Stimulated activated CD4-positive, alpha-beta T cell treated with anti-CD3 and anti-CD28 coated beads, Interleukin-1b, Interleukin-23, amount 100 ng/mL, for 4 hours (primary cell): ENCODE measurements at places on chromosomes 2 and 18.

- no peak for DNase-seq
Observed at GRCh38 chr2:240411261-240412160, 24.0 kb upstream of the GPC1 start.

- DNase-seq, result no peak
Observed at GRCh38 chr18:55343396-55344073, 244.5 kb downstream of the TCF4 start.

DNA sequence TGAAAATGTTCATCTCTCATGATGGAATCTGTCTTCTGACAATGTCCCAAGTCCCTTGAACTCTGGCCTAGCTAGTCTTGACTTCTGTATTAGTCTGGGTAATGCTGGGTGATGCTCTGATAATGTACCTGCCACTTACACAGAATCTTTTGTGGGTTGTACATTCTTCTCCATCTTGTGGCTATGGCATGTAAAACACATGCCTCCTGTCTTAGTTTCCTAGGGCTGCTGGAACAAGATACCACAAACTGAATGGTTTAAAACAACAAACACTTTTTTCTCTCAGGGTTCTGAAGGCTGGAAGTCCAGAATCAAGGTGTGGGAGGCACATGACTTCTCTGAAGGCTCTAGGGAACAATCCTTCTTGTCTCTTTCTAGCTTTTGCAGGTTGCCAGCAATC, 57.1 kb downstream of the RAPGEF4 start:
- DNase-seq, result no peak

DNA sequence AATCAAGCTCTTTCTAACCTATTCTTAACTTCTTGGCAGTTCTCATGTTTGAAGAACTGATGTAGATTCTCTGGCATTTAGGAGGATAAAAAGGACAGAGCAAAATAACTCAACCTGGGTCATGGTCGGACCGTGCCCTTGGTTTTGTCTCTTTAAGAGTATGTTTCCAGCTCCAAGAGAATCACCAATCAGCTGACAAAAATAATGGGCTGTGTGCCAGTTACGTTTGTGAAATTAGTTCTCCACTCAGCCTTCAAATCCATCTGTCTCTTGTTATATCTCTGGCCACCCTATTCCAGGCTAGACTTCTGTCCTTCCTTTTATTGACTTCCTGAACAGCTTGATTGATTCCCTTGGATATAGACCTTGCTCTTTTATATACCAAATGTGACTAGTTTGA, 225.7 kb downstream of the EPHA4 start:
- no peak for DNase-seq

DNA sequence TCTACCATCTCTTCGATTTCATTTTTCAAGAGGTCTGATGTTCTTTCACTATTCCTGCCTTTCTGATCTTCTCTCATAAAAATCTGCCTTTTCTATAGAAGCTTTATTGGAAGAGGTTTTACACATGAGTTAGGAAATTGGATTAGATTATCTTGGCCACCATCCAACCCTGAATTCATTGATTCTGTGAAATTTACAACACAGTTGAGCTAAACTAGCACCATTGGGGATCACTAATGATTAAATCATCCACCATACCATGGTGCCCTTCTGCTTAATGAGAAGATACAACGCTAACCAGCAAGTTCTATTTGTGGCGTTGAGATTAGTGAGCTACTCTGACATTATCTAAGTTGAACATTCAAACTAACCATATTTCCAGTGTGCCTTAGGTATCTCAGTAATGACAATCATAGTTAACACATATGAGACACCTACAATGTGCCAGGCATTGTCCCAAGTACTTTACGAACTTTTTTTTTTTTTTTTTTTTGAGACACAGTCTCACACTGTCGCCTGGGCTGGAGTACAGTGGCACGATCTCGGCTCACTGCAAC, 17.3 kb upstream of the LBH start:
- no peak for DNase-seq

GRCh38 chr2:177717831-177718618, 325.5 kb downstream of the AGPS start:
- no peak for DNase-seq

DNA sequence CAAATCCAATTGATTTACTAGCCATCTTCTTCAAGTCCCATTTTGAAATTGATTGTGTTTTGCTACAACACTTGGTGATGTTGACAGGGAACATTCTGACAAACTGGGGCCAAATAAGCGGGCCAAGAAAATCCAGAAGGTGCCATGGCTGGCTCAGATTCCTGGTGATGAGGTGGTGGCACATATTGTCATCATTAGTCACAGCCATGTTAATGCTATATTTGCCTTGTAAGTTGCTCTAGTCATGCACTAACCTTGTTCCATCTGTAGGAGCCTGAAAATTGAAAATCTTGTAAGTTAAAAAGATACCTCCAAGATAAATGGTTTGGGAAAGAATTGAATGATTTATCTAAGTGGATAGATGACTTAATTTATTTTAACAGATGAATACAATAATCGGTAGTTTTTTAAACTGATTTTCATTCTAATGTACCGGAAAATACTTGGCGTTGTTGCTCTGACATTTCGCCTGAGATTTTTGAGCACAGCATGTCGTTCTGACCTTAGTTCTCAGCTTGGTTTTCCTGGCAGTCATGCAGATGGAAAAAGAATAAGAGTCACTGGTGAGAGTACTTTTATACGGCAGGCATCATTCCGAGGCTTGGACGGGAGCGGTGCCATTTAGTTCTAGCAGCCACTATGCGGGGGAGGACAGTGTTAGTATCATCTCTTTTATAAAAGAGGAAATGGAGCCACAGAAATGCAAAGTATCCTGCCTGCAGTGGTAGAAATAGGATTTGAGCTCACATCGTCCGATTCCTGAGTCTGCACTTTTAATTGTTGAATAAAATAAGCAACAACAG, 133.9 kb downstream of the ZNF532 start:
- no peak for DNase-seq
